ENCODE measurements at places on chromosomes 4 and X.

- DNase-seq = no peak
These were observed 160.3 kb downstream of the ANK2 start for GRCh38 chr4:113209652-113210320.

- DNase-seq = no peak
These were observed 56.0 kb downstream of the NUDT11 start for GRCh38 chrX:51440365-51440764.

GRCh38 chr4:107616838-107617389, 103.1 kb downstream of the PAPSS1 start:
- no peak for DNase-seq

GRCh38 chrX:13968198-13968597, 61.5 kb downstream of the GEMIN8 start:
- no peak for DNase-seq

- no peak for DNase-seq
These were observed 219.0 kb downstream of the DCTD start for GRCh38 chr4:182698212-182698611.

DNA sequence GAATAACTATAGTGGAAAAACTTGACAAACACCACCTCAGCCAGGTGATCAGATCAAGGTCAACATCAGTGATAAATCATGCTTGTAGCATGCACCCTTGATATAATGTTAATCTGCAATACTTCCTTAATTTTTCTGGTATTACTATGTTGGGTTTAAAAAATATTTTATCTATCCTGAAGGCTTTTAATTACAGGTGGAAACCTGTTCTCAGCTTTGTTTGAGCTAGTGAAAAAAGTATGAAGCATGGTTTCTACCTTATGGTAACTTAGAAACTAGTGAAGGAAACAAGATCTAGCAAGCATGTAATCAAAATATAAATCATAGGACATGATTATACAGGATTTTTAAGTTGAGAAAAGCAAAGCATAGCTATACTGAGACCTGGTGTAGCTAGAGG, 26.6 kb downstream of the MAOA start:
- no peak for DNase-seq

- DNase-seq = no peak
These were observed 32.9 kb upstream of the PDGFC start for GRCh38 chr4:157004279-157005161.

GRCh38 chrX:15683193-15683592, 18.6 kb upstream of the CLTRN start:
- no peak for DNase-seq

- no peak for DNase-seq
These were observed 36.6 kb downstream of the ZNF41 start for GRCh38 chrX:47446431-47446830.

DNA sequence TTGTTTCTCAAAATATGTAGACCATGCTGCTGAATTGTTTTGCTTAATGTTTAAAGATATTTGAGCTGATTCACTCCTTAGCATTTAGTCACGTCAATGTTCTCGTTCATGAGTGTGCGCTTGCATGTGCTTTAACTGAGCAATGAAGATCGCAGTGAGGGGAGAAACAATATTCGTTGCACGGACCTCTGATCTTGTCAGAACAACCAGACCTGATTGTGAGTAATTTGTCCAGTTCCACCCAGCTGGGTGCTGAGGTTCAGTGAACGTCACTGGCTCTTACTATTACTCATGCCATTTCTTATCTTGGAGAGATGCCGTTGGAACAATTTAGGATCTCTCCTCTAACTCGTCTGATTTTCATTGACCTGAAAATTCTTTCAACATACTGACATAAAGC, 15.0 kb upstream of the PRKX start:
- DNase-seq = no peak

DNA sequence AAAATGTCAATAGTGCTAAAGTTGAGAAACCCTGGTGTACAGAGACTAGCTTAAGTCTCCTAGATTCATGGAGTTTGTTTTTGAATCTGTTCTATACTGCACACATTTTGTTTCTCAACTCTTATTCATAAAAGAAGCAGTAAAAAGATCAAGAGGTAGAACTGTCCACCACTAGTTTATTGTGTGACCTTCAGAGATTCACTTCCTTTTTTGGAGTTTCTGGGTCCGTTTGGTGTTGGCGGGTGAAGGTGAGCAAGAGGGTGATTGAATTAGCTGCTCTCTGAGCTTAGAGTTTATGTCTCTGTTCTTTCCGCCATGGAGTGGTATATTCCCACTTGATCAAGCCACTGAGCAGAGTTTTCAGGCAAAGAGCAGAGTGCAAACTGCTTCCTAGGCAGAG, 21.4 kb upstream of the PLAC1 start:
- DNase-seq = no peak

DNA sequence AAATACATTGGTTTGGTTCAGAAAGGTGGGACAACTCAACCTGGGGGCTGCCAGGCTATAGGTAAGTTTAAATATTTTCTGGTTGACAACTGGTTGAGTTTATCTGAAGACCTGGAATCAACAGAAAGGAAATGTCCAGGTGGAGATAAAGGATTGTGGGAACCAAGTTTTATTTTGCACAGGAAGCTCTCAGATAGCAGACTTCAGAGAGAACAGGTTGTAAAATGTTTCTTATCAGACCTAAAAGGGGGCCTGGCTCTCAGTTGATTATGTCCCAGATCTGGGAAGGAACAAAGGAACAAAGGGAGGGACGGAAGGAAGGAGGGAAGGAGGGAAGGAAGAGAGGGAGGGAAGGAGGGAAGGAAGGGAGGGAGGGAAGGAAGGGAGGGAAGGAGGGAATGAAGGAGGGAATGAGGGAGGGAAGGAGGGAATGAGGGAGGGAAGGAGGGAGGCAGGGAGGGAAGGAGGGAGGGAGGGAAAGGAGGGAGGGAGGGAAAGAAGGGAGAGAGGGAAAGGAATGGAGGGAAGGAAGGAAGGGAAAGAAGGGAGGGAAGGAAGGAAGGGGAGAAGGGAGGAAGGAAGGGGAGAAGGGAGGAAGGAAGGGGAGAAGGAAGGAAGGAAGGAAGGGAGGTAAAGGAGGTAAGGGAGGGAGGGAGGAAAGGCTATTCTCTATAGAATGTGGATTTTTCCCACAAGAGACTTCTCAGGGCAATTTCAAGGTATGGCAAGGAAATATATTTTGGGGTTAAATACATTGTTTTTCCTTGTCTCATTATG, 186.7 kb downstream of the DHRSX start:
- no peak for DNase-seq

GRCh38 chr4:14340321-14340720, 662.0 kb upstream of the CPEB2 start:
- no peak for DNase-seq

DNA sequence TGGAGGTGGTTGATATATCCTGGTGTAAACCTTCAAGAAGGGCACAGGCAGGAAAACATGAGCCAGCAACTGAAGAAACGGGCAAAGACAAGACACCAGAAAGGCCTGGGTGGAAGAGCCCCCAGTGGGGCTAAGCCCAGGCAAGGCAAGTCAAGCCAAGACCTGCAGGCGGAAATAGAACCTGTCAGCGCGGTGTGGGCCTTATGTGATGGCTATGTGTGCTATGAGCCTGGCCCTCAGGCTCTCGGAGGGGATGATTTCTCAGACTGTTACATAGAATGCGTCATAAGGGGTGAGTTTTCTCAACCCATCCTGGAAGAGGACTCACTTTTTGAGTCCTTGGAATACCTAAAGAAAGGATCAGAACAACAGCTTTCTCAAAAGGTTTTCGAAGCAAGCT, 7.2 kb downstream of the ZFP42 start:
- no peak for DNase-seq

GRCh38 chr4:53321151-53321983, 44.5 kb downstream of the SCFD2 start:
- no peak for DNase-seq

GRCh38 chr4:67396008-67396407, 149.3 kb downstream of the CENPC start:
- DNase-seq = no peak

GRCh38 chr4:89071311-89071710, 14.3 kb upstream of the FAM13A start:
- no peak for DNase-seq

GRCh38 chrX:11968991-11969390, 169.3 kb upstream of the FRMPD4 start:
- no peak for DNase-seq

- no peak for DNase-seq
These were observed 40.9 kb upstream of the ANXA3 start for GRCh38 chr4:78510681-78511080.
